ENCODE measurements at places on chromosomes 5 and 9. TPM values are rescaled to one million over a fixed set of nuclear protein-coding genes. Genes with fewer than 3 reads are reported as not detected.

GPR150 gene
- total RNA-seq, result 0.31 TPM

PDCD1LG2 gene
- total RNA-seq, result 0.49 TPM

F2RL1 gene
- total RNA-seq, result 15.6 TPM

DNA sequence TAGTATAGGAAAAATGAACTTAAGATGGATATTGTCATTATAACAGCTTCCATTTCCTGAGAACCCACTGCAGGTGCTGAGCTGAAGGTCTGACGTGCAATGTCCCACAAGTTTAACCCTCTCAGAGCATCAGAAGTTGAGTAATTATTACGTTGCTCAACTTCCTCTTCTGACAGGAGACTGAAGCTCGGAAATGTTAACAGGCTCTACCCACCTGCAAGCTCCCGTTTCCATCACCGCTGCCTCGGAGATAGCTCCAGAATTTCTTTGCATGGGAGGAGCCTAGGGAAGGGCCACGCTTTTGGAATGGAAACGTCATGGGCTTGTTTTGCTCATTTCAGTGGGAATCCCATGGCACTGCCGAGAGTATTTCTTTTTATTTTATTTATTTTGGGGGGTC, 1.0 kb upstream of the NTMT1 start:
- no peak overlapping the region for H3K4me3 ChIP-seq
- peaks cover 18% of the 10 kb centered on the region for H3K4me1 ChIP-seq
- no peak for DNase-seq
- H3K27ac ChIP-seq, result no peak overlapping the region
- no peaks in the 10 kb centered on the region for H3K36me3 ChIP-seq

DNA sequence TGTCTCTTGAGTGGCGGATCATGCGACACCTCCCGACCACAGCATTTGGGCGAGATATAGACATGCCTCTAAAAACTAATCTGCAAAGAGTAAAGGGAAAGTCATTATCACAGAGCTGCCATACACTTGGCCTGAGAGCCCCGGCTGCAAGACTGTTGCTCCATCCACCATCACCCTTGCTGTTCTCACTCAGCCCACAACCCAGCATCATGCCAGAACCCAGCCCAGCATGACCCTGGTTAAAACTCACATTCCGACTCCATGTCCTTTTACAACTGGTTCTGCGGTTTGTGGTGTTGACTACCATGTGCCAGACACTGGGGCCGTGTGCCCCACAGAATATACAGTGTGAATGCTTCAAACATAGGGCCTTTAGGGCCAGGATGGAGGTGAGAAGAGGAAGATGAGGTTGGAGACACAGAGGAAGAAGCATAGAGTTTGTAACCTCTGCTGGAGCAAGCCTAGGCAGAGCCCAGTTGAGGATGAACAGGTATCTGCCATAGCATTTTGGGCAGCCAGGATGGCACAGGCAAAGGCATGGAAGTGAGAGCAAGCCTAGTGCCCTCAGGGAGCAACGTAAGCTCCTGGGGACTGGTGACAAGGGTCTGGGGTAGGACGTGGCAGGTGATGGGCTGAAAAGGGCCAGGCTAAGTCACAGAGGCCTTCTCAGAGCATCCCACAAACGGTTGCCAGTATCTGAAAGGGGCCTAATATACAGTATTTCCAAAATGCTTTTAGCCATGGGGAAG, 37.5 kb upstream of the SMU1 start:
- no peak overlapping the region for H3K27ac ChIP-seq
- no peak for DNase-seq
- no peak overlapping the region for H3K4me3 ChIP-seq
- peaks cover 8% of the 10 kb centered on the region for H3K4me1 ChIP-seq

- no peaks in the 10 kb centered on the region for H3K36me3 ChIP-seq
- H3K27me3 ChIP-seq, result no peaks in the 10 kb centered on the region
- H3K4me1 ChIP-seq, result no peaks in the 10 kb centered on the region
- H3K4me3 ChIP-seq, result no peak overlapping the region
- H3K27ac ChIP-seq, result no peak overlapping the region
- DNase-seq, result no peak
These were observed 2125.8 kb upstream of the WWC1 start for GRCh38 chr5:166165596-166165995.

- no peak overlapping the region for H3K4me3 ChIP-seq
- no peak overlapping the region for H3K27ac ChIP-seq
- no peaks in the 10 kb centered on the region for H3K27me3 ChIP-seq
- H3K36me3 ChIP-seq, result no peaks in the 10 kb centered on the region
These were observed 127.8 kb downstream of the GRIA1 start for GRCh38 chr5:153618307-153618706.

DNA sequence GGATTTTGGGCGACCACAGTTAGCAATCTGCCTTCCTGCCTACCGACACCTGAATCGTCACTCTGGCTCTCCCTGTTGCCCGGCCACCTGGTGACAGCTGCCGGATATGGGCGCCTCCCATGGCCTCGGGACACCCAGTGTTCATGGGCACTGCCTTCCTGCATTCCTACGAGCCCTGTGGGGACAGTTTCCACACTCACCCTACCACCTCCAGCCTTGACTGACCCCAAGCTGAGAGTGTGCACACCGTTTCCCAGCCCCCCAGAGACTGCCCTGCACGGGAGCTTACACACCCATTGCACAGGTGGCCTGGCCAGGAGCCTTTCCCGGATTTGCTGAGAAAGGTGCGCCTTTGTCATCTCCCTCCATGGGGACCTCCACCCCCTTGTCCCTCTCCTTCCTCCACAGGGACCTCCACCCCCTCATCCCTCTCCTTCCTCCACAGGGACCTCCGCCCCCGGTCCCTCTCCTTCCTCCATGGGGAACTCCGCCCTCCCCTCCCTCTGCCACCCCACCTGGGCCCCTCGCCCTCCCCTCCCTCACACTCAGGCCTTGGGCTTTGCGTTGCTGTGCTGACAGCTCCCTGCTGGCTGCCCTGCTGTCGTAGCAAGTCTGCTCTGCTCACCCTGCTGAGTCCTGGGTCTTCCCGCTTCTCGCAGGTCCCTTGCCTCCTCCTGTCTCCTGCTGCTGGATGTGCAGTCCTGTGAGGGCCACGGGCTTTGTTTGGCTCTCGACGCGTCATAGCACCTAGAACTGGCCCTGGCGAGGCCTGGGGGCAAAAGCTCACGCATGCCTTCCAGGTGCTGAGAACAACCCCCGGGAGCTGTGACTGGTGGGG, 48.4 kb downstream of the MRPL36 start:
- no peaks in the 10 kb centered on the region for H3K27me3 ChIP-seq
- no peak overlapping the region for H3K4me3 ChIP-seq
- H3K27ac ChIP-seq, result no peak overlapping the region
- H3K4me1 ChIP-seq, result no peaks in the 10 kb centered on the region

- no peaks in the 10 kb centered on the region for H3K27me3 ChIP-seq
- no peak for DNase-seq
- H3K27ac ChIP-seq, result no peak overlapping the region
- no peaks in the 10 kb centered on the region for H3K36me3 ChIP-seq
These were observed 18.5 kb upstream of the EXOC3 start for GRCh38 chr5:424301-425110.
